ENCODE measurements at places on chromosomes 7 and 10.

DNA sequence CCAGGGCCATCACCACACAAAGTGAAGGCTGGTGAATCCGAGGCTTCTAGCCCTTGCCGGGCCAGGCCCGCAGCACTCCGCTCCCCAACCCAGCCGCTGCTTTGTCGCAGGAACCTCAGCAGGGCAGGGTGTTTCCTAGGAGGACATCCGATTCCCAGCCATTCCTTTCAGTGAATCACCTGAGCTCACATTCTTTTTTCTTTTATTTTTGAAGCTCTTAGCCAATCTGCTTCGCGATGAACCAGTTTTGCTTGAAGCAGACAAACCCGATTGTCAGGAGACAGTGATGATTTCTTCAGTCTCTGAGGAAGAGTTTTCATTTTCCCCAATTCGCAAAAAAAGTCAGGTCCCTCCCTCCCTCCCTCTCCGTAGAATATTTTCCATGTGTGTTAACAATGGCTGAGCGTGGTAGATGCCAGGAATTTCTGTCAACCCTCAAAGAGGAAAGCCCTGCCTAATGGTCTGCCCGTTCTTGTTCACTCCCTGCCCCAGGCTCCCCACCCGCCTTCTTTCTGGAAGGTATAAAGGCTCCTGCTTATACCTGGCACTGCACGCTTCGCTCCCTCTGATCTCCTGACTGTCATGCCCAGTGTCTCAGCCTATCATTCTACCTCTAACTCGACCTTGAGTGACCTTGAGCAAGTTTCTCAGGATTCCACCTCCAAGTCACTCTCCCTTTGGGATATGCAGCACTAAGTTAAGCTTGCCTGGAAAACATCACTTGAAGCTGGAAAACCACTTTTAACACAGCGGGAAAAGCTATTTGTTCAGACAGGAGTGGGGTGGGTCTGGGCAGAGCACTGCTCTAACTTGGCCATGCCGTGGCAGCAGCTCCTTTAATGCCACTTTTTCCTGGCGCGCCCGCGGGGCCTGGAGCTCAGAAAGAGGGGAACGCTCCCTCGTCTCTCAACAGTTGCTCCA is 35.1 kb downstream of the EGFR start:
- DNase-seq, result no peak

GRCh38 chr10:123475466-123475865 is 190.7 kb upstream of the GPR26 start:
- DNase-seq, result no peak

DNA sequence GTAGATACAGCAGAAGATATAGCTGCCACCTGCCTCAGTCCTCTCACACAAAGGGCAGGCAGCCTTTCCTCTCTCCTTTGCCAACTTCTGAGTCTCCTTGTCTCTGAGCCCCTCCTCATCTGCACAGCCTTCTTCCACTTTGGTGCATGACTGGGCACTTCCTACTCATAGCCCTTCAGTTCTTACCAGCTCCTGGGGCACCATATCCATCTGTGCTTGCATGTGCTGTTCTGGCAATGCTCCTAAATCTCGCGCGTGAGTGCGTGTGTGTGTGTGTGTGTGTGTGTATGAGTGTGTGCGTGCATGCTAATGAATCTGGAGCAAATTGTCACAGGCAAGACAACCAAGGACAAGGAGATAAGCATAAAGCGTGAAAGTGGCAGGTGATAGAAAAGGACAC is 1271.6 kb upstream of the SORCS1 start:
- no peak for DNase-seq

- DNase-seq, result peak; percentile 64
These were observed 11.8 kb upstream of the ACBD5 start for GRCh38 chr10:27252267-27253000.

- no peak for DNase-seq
These were observed 117.2 kb downstream of the MYOF start for GRCh38 chr10:93364966-93365365.

- DNase-seq, result no peak
These were observed 76.1 kb upstream of the ANLN start for GRCh38 chr7:36313607-36314006.

DNA sequence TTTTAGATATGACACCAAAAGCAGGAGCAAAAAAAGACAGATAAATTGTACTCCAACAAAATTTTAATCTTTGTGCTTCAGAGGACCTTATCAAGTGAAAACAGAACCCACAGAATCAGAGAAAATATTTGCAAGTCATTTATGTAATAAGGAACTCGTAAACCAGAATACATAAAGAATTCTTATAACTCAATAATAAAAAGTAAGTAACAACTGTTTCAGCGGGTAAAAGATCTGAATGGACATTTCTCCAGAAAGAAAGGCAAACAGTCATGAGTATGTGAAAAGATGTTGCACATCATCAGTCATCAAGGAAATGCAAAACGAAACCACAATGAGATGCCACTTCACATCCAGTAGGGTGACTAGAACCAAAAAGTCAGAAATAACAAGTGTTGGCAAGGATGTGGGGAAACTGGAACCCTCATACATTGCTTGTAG is 167.7 kb upstream of the KCTD7 start:
- DNase-seq, result no peak

- DNase-seq, result no peak
These were observed 824.1 kb upstream of the IGFBP3 start for GRCh38 chr7:46744957-46745706.

- DNase-seq, result no peak
These were observed 1.5 kb downstream of the LIPK start for GRCh38 chr10:88707429-88708155.

DNA sequence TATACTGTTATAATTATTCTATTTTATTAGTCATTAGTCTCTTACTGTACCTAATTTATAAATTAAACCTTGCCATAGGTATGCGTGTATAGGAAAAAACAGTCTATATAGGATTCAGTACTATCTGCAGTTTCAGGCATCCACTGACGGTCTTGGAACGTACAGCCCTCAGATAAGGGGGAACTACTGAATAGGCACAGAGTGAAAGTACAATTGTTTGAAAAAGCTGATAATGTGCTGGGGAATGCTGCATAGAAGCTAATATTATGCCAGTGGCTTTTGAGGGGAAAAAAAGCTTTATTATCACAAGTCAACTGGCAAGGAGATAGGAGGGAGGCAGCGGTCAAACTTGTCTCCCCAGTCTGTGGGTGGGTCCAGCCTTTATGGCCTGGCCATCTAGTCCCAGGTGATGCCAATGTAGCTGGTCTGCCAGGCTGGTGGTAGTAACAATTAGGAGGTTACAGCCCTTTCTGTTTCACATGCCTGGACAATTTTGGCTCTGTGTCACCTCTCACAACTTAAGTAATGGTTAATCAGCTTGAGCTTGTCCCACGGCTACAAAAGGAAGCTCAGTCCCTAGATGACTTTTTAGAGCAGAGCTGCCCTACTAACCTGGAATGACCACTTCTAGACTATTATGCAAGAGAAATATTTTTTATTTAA is 8.3 kb upstream of the FMC1 start:
- DNase-seq, result no peak

DNA sequence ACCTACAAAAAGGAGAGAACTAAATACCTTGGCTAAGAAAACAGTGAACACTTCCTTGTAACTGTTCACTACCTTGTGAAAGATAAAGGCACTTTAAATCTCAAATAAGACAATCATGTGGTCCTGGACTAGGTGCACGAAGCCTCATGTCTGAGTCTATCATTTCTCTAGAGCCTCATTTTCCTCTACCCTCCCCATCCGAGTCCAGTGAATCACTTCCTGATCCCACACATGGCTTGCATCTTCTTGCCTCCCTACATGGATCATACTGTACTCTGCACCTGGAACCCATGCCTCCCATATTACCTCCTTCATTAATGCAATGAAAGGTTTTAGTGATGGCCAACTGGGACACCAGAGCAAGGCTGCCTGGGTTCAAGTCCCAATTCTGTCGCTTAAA is 34.5 kb downstream of the SNX10 start:
- DNase-seq, result no peak

DNA sequence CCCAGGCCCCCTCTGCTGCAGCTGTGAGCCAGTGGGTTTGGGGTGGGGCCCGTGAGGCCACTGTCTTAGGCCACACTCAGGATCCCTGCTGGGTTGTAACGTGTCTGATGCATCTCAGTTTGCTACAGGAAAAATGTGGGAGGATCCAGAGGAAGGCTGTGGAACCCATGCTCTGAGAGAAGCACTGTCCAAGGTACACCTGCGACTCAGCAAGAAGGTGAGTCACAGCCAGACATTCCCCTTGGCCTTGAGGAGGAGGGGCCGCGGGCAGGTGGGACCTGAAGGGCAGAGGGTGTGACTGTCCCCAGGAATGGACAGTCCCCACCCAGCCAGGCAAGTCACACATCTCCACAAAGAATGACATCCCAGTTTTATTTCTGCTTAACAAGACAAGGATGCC is 27.8 kb upstream of the C10orf120 start:
- no peak for DNase-seq

- DNase-seq, result no peak
These were observed 34.1 kb downstream of the AFAP1L2 start for GRCh38 chr10:114370199-114370598.

DNA sequence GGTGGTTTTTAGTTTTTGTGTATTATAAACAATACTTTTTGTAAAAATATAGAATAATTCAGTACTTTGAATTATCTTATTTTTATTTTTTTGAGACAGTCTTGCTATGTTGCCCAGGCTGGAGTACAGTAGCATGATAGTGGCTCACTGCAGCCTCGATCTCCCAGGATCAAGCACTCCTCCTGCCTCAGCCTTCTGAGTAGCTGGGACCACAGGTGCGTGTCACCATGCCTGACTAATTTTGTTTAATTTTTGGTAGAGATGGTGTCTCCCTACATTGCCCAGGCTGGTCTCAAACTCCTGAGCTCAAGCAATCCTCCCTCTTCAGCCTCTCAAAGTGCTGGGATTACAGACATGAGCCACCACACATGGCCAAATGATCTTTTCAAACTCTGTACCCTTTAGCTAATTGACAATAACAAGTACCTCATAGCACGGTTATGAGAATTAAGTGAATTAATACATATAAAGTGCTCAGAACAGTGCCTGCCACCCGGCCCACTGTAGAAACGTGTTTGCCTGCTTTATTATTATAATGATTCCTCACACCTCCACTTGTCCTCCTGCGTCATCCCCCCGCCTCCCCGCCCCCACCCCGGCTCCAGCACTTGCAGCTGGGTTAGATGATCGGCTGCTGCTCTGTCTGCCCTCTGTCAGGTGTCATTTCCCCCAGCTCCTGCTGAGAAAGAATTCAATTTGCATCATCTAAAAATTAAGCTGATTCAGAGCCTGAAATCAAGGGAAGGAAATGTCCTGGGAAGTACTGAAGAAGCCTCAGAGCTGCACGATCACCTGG is 53.6 kb upstream of the NRF1 start:
- no peak for DNase-seq

- no peak for DNase-seq
These were observed 40.8 kb downstream of the TBXAS1 start for GRCh38 chr7:139869886-139870285.

GRCh38 chr10:69064762-69065328 is 23.1 kb upstream of the SRGN start:
- no peak for DNase-seq

DNA sequence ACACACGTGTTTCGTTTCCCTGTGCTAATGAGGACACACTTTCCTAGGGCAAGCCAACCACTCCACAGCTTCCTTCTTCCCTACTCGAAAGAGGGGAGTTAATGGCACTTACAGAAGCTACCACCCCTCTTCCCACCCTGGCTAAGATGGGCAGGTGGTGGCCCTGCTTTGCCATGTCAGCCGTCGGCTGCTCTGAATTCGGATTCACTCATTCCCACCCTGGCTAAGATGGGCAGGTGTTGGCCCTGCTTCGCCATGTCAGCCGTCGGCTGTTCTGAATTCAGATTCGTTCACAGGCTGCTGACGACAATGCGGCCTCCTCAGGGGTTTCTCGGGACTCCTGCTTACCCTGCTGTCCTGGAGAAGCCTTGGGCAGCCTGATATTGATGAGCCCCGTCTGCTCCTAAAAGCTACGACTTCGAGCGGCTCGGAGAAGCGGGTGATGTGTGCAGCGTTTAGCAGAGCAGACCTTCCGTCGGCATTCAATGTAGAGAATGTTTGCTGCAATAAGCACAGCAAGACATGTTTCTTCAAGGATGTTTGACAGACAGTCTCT is 56.2 kb upstream of the PPP2R2D start:
- DNase-seq, result no peak

GRCh38 chr10:31343009-31343408 is 24.0 kb downstream of the ZEB1 start:
- no peak for DNase-seq

DNA sequence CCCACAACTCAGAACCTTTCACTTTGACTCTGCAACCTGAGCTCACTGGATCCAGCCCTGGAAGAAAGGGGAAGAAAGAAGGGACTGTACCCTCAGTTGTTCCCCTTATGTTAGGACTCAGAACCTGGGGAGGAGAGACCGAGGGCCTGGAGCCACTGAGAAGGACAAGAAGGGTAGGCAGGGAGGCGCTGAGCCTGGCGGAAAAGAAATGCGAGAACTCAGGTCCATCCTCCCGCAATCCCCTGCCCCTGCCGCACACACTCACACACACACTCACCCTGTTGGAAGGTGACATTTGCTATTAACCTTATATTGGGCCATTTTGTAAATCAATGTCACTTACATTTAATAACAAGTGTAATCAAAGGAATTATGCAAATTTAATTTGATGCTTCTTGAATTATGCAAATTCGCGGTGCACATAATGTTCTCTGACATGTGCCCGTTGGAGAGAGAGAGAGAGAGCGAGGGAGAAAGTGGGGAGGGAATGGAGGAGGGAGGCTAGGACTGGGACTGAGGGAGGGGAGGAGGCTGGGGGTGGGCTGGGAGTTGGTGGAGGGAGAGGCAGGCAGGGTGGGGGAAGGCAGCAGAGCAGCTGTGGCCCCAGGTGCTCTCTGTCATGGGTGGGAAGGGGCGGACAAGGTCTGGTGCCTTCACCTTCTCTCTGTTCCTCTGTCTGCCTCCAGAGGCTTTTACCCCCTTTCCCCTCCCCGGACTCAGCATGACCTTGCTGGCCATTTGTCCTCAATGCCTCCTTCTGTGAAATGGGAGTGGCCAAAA is 99.6 kb upstream of the PAX2 start:
- DNase-seq, result no peak

DNA sequence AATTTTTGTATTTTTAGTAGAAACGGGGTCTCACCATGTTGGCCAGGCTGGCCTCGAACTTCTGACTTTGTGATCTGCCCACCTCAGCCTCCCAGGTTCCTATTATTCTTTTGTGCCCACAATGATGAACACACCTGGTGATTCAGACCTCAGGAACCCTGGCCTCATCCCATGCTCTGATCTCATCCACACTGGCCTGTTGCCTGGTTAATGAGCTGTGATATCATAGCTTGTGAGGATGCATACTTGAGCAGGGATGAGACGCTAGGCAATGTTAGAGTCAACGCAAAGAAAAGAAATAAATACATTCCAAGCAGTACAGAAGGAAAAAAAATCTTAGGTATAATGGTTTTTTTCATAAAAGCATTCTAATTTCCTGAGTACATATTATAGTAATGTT is 82.4 kb upstream of the RNF32 start:
- no peak for DNase-seq

DNA sequence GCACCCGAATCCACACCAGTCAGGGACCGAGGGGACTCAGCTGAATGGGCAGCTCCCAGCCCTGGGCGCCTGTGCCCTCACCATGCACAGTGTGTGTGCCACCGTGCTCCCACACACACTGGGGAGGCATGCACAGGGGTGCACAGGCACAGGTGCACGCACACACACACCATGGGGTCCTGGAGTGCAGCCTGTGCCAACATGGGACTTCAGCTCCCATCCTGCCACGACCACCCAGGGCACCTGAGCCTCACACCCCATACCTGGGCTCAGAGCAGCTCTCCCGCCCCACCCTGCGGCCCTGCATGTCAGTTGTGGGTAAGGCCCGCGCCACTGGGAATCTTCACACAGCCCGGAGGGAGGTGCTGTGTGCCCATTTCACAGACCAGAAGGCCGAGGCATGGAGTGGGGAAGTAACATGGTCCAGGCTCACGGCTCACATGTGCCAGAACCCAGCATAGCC is 8.0 kb downstream of the ELFN1 start:
- DNase-seq, result no peak
